Ammon's horn (tissue), 1 donor: ENCODE measurements at places on chromosomes 4 and X.
A peak's percentile ranks its signal among the peaks of the same experiment; 100 is the strongest.

DNA sequence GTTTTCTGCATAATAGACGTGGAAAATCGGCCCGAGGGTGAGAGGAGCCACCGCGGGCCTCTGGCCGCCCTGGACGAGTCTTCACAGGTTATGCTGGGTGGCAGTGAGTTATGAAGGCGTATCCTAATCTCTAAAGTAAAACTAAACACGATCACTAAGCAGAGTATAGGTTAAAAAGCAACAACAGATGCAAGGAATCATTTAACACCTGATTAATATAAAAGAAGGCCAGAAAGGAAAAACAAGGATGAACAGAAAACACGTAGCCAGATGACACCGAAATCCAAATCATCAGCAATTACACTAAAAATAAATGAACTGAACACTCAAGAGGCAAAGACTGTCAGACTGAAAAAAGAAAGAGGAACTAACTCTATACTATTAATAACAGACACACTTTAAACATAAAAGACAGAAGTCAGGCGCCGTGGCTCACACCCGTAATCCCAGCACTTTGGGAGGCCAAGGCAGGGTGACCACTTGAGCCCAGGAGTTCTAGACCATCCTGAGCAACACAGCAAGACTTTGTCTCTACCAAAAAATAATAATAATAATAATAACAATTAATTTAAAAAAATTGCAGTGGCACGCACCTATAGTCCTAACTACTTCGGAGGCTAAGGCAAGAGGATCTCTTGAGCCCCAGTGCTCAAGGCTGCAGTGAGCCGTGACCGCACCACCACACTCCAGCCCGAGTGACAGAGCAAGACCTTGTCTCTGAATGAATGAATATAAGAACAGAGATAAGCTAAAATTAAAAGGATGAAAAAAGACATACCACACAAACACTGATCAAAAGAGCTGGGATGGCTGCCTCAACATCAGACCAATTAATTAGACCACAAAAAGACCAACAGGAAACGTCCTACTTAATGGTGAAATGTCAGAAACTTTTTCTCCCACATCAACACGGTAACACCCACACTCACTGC, 30.0 kb downstream of the CTBP1 start:
- no peak for DNase-seq

DNA sequence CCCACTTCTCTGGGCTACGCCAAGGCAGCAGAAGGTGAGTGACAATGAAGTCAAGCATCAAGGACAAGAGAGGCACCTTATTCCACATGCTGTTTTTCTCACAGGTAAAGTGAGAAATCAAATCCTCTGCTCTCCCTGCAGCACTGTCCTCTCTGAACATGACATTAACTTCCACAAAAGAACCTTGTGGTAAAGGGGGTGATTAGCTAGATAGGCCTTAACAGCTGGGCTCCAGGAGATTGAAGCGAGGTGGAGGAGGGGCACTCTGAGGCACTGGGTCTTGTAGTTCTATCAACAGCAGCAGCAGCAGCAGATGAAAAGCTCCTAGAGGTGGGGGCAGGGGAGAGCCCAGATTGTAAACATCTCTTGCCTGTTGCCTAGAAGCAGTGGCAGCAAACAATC, 96.8 kb upstream of the CXXC4 start:
- DNase-seq = peak; percentile 20

- peak; percentile 15 for DNase-seq
Measured at GRCh38 chrX:68332201-68332731, 101.0 kb downstream of the OPHN1 start.

DNA sequence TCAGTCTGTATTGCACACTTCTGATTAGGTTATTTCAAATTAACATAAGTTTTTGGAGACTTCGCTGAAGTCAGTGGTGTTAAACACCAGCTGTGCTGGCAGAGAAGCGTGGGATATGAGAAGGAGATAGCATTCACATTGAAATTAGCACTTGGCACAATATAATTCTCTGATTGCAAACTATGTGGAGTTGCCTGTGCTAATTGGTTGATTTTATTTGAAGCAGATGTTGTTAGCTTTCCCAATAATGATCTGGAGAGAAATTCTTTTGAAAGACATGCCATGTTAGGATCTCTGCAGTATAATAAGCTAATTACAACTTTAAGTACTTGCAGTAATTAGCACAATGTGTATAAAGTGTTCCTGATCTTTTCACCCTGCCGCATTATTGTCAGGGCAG, 367.4 kb upstream of the ARX start:
- peak; percentile 4 for DNase-seq

GRCh38 chrX:6968231-6968630, 179.3 kb upstream of the STS start:
- no peak for DNase-seq

DNA sequence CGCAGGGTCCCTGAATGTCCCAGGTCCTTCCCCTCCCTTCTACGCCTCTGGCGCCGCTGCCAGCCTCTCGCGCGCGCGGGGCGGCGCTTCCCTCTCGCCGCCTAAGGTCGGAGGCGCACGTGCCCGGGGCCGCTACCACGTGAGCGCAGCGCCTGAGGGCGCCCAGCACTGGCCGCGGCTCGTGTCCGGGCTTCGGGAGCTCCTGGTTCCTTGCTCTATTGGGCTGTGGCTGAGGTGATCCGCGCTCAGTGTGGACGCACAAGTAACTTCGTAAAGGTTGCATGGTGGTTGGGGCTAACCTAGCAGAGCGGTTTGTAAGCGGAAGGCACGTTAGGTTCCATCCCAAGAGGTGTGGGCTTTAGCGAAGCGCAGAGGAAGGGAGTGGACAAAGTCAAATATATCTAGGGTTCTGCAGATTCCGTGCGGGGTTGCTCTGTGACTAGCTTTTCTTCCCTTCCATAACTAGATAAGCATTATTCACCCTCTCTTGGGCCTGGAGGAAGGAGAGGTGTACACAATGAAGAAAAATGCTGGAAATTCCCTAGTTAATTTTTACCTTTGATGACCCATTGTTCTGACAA, 1.8 kb downstream of the TLL1 start:
- DNase-seq = peak; percentile 34

- DNase-seq = no peak
Measured at GRCh38 chrX:20452487-20452886, 185.8 kb upstream of the RPS6KA3 start.

DNA sequence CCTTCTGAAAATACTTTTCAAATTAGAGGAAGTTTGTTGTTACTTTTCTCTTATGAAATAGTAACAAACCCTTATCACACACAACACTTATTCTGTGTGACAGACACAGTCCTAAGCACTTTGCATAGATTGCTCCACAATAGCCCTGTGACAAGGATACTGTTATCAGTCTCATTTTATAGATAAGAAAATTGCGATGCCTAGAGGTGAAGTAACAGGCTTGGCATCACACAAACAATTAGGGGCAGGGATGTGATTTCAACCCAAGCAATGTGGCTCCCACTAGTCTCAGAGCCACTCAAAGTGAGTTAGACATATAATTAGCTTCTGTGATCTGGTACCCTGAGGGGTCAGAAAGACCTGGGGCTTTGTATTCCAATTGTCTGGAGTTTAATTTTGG, 339.9 kb downstream of the FBXO8 start:
- DNase-seq = no peak

GRCh38 chr4:96986816-96987215, 1146.9 kb downstream of the PDHA2 start:
- no peak for DNase-seq

- no peak for DNase-seq
Measured at GRCh38 chr4:174316954-174317353, 33.2 kb downstream of the CEP44 start.

- DNase-seq = no peak
Measured at GRCh38 chr4:40337051-40337450, 1.9 kb downstream of the CHRNA9 start.

- no peak for DNase-seq
Measured at GRCh38 chr4:154313004-154313585, 178.5 kb downstream of the DCHS2 start.
